ENCODE measurements at places on chromosomes 12 and 14.

- DNase-seq, result no peak
These were observed 37.8 kb downstream of the SRRM4 start for GRCh38 chr12:119019166-119019565.

DNA sequence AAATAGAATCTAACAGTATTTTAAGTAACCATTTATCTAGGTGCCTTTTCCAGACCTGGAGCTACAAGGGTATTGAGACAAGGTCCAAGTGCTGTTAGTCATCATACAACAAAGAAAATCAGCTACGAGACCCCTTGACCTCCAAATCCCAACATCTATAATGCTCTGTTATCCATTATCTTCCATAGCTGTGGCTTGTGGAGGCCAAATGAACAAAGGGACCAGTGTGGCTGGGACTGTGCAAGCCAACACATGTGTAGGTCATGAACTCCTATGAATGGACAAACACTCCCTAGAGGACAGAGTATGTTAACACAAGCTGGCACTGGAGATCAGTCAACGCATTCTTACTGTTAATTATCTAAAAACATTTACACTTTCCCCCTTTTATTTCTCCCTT lies 374.5 kb downstream of the EMP1 start:
- no peak for DNase-seq

GRCh38 chr12:5248230-5248629 lies 183.7 kb upstream of the NTF3 start:
- no peak for DNase-seq

GRCh38 chr14:71242237-71242748 lies 335.0 kb downstream of the PCNX1 start:
- no peak for DNase-seq

- no peak for DNase-seq
These were observed 10.4 kb upstream of the ACVR1B start for GRCh38 chr12:51941011-51941581.

All from effector CD8-positive, alpha-beta T cell (primary cell).